Activated CD8-positive, alpha-beta memory T cell treated with anti-CD3 and anti-CD28 coated beads for 48 hours (primary cell): ENCODE measurements at places on chromosomes 7 and 10.

- DNase-seq = no peak
Observed at GRCh38 chr7:43956027-43956426, 29.8 kb downstream of the UBE2D4 start.

- no peak for DNase-seq
Observed at GRCh38 chr7:89813081-89813480, 341.2 kb upstream of the STEAP1 start.

DNA sequence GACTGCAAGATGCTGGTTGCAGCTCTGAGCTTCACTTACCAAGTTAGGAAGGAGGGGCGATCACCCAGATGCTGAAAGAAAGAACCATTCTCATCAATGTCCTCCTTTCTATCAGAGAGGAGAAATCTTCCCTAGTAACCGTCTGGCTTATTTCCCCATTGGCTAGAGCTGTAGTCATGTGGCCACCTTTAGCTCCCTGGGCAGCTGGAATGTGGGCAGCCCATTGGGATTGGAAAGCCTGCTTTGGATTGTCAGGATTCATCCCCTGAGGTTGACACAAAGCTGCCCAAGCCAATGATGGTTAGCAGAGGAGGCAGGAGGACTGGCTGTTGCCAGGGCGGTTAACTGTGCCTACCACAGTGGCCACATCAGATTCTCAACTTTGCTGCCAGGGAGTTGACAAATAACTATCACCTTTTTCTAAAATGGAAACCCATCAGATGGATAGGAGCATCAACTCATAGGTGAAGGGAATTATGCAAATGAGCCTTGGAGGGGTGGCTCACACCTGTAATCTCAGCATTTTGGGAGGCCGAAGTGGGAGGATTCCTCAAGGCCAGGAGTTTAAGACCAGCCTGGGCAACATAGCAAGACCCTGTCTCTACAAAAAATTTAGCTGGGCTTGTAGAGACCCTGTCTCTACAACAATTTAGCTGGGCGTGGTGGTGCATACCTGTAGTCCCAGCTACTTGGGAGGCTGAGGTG is 206.4 kb upstream of the GALNT17 start:
- no peak for DNase-seq

DNA sequence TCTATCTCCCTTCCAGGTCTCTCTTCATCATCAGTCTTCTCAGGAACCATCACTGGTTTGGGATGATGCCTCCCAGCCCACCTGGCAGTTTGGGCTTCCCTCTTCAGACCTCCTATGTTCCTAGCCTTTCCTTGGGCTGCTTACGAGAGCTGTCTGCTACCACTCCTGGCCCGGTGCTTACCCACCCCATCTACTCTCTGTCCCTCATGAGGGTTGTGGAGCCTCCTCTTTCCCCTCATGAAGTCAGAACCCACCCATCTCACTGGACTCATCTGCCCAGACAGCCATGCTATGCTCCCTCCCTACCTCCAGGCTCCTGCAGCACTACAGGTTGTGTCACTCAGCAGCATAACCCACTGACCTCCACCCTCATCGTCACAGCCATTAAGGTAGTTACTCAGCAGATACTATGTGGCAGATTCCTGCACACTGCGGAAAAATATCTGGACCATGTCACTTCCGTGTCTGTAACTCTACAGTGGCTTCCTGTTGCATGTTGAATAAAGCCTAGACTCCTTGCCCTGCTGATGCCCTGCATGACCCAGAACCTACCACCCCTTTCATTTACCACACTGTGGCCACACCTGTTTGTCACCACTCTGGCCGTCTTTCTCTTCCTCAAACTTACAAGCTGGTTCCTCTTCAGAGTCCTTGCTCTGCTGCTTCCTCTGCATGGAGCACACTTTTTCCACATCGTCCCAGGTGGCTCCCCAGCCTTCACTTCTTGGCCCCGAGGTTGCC is 2.0 kb downstream of the DBNL start:
- no peak for DNase-seq

GRCh38 chr7:157831143-157831905 is 494.5 kb downstream of the DNAJB6 start:
- DNase-seq = no peak

DNA sequence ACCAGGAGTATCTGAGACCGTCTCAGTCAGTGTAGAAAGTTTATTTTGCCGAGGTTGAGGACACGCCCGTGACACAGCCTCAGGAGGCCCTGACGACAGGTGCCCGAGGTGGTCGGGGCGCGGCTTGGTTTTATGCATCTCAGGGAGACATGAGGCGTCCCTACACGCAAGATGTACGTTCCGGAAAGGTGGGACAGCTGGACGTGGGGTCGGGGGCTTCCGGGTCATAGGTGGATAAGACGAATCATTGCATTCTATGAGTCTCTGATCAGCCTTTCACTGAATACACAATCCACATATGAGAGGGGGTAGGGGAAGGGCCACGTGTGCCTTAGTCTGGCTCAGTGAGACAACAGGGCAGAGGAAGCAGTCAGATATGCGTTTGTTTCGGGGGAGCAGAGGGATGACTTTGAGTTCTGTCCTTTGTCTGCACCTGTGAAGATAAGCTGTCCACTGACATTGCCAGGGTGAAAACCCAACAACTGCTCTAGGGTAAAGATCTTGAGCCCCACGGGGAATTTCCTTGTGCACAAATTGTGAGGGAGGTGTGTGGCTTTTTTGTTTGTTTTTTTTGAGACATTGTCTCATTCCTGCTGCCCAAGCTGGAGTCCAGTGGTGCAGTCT is 66.2 kb downstream of the DNAJB6 start:
- no peak for DNase-seq

- no peak for DNase-seq
Observed at GRCh38 chr7:77382532-77382931, 33.6 kb downstream of the GSAP start.

- DNase-seq = no peak
Observed at GRCh38 chr7:97026715-97027426, 2.2 kb upstream of the DLX5 start.

DNA sequence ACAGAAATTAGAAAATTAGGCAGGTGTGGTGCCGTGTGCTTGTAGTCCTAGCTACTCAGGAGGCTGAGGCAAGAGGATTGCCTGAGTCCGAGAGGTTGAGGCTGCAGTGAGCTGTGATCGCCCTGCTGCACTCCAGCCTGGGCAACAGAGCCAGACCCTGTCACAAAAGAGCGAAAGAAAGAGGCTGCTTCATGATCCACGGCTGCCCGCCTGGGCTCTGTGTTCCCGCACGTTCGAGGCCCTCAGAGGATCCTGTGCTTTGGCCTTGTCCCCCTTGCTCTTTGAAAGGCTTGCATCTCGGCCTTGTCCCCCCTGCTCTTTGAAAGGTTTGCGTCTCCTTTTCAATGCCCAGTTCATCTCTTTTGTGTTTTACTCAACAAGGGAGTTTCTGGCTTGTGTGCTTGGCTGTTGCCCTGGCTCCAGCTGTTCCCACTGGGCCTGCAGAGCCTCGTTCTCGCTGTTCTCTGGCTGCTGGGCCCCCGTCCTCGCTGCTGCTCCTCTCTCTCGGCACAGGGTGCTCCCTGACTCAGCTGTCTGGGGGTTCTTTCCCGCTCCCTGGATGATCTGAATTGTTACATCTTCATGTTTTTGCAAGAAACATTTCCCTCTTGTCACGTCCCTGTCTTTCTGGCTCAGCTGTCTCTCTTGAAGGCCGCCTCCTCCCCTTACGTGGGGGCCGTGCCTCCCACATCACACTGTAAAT is 45.1 kb upstream of the INPP5A start:
- no peak for DNase-seq
